DMS53 (cell line): ENCODE measurements at places on chromosomes 7 and 10.

DNA sequence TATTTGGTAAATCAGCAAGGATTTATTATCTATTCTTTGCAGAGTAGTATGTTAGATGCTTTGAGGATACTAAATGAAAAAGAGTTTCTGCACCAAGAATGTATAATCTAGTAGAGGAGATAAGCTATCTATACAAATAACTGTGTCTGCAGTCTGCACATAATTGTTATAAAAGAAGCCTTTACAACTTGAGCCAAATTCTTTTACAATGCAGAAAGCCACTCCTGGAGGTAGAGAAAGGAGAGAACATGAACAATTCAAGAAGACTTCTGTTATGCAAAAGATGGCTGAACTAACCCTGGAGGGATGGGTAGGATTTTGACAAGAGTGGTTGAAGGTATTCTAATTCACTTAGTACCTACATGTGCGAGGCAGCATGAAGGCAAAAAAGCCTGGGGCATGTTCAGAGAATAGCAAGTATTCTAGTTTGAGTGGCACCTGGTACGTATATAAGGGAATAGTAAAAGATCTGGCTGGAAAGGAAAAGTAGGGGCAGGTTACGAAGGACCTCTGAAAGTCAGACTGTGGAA is 251.1 kb upstream of the KAT6B start:
- DNase-seq, result no peak

GRCh38 chr10:35208949-35209613 is 82.4 kb downstream of the CREM start:
- no peak for DNase-seq

- no peak for DNase-seq
These were observed 5.2 kb downstream of the CEP55 start for GRCh38 chr10:93501650-93502049.

DNA sequence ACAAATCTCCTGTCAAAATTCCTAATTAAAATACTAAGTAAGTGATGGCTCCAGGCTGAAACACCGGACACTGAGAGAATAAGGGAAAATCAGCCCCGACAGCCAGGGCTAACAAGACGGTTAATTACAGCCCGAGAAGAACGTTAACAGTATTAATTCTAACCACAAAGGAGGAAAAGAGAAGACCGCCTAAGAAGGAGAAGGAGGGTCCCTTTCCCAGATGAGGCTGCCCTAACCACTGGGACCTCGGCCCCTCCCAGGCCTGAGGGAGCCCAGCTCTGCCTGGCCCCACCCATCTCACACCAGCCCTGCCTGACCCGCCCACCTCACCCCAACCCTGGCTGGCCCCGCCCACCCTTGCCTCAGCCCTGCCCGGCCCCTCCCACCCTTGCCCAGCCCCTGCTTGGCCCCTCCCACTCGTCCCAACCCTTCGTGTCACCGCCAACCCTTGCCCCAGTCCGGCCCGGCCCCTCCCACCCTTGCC is 51.3 kb downstream of the PWWP2B start:
- DNase-seq, result peak; percentile 72

- no peak for DNase-seq
These were observed 18.0 kb downstream of the RRP12 start for GRCh38 chr10:97383159-97383558.

DNA sequence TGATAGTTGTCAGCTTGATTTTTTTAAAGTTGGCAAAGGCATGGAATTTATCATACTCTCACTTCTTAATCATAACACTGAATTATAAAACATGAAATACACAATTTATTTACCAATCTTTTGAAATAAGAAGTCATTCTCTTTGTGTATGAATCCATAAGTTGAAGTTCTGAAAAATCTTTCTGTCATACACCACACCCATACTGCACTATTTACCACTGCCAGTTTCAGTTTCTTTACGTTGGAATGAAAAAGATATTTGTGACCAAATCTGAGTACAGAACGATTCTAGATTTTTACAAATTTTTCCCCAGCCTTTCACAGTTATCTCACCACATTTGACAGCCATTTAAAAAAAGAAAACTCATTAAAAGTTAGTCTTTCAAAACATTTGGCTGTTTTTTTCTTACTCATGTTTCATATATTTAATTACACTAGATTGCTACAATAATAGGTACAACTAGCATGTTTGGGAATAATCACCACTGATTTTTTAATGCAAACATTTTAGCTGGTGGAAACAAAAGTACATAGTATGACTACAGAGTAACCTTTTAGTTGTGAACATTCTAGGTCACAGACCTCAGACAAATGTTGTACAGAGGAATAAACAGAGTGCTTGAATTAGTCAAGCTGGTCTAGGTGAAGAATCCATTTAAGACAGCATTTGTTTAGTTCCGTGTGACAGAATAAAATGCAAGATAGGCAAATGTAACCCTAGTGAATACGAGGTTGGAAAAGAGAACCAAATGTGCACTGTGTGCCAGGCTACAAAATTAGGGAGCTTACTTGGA is 185.0 kb upstream of the LRRN3 start:
- no peak for DNase-seq

DNA sequence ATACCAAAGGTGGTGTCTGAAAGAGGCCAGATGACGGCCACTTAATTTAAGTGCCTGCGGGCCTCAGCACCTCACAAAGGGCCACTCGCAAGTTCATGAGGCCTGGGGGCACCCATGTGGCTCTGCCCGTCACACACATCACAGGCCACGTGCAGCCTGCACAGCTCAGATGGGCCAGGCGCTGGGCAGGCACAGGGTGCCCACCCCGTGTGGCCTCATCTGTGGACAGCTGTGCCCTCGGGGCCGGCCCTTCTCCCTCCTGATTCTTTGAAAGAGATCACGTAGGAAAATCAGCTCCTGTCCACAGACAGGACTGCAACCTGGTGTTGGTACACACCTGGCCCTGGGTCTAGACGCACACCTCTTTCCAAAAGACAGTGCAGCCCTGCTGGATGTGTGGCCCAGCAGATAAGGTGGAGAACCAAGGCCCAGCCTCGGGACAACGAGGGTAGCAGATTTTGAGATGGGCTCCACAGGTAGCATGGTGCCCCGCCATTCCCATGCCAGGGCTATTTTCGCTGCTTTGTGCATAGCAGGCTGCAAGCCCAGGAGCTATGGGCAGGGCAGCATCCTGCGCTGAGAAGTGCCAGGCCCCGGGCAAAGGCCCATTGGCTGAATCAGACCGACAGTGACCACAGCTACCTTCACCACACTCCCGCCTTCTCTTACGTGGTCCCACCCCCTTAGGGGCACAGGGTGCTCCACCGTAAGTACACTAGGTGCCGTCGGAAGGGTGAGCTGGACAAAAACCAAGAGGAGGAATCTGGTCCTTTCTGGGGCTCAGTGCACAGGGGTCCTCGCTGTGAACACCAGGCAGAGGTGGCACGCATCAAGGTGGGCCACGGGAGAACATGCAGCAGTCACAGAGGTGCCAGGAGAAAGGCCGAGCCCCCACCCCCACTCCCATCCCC is 124.5 kb downstream of the EBF3 start:
- DNase-seq, result no peak

GRCh38 chr7:71439321-71439720 is 307.4 kb downstream of the GALNT17 start:
- DNase-seq, result no peak

- DNase-seq, result no peak
These were observed 154.3 kb downstream of the GNAT3 start for GRCh38 chr7:80357530-80357929.

DNA sequence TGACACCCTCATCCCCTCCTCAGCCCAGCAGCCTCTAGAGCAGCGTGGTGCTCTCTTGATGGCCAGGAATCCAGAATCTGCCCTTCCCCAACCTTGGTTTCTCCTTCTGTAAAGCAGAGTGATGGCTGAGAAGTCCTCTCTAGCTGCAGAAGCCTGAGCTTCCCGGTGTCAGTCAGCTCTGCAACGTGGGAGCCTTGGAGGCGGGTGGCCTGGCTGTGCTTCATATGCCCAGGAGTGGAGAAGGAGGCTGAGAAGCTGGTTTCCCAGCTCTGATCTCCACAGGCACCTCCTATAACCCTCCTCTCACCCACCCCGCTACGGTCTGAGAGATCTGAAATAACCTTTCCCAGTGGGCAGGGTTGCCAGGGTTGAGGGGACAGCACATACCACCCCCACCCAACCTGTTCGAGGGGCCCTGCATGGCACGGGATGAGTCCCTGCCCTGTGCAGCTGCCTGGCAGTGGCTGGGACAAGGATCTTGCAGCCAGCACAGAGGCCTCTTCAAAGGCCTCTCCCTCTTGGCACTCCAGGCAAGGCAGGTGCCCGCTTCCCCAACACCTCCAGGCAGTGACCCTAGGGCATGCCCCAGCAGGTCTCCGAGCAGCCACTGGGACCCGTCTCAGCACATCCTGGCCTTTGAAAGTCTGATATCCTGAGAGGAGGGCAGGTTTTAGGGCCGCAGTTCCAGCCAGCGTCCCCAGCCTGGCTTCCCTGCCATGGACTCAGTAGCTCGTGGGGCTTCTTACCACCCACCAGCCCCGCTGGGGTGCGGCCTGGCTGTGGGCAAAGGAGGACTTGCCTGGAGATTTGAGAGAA is 18.3 kb upstream of the SLC29A3 start:
- DNase-seq, result no peak

DNA sequence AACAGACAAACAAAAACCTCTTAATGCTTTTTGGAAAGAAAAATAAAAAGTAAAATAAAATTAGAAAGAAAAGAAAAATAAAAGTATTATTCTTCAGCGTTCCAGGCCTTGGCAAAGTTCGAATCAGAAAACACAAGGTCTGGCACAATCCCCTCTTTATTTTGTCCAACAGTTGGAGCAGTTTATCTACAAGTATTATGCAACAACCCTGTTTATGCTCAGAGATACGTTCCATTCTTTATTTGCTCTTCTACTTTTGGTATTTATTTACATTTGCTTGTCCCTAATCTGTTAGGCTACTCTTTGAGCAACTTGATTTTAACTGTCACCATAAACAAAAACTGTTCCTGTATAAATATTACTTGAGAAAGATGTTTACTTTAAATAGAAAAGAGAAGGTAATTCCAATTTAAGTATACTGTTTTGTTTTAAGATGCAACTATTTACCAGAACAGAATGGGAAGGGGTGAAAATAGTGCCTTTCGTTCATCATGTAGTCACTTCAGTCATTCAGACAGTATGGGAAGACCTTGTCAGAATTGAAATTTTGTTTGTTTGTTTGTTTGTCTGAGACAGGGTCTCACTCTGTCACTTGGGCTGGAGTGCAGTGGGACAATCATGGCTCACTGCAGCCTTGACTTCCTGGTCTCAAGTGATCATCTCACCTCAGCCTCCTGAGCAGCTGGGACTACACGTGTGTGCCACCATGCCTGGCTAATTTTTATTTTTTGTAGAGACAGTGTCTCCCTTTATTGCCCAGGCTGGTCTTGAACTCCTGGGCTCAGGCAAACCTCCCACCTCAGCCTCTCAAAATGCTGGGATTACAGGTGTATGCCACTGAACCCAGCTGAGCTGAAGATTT is 5.7 kb downstream of the PDK4 start:
- peak; percentile 56 for DNase-seq

- peak; percentile 12 for DNase-seq
These were observed 234.5 kb downstream of the AHR start for GRCh38 chr7:17532861-17533404.

- peak; percentile 93 for DNase-seq
These were observed 131.8 kb downstream of the SEMA3E start for GRCh38 chr7:83517035-83517700.

- DNase-seq, result peak; percentile 69
These were observed 28.7 kb downstream of the CSGALNACT2 start for GRCh38 chr10:43166880-43167497.

DNA sequence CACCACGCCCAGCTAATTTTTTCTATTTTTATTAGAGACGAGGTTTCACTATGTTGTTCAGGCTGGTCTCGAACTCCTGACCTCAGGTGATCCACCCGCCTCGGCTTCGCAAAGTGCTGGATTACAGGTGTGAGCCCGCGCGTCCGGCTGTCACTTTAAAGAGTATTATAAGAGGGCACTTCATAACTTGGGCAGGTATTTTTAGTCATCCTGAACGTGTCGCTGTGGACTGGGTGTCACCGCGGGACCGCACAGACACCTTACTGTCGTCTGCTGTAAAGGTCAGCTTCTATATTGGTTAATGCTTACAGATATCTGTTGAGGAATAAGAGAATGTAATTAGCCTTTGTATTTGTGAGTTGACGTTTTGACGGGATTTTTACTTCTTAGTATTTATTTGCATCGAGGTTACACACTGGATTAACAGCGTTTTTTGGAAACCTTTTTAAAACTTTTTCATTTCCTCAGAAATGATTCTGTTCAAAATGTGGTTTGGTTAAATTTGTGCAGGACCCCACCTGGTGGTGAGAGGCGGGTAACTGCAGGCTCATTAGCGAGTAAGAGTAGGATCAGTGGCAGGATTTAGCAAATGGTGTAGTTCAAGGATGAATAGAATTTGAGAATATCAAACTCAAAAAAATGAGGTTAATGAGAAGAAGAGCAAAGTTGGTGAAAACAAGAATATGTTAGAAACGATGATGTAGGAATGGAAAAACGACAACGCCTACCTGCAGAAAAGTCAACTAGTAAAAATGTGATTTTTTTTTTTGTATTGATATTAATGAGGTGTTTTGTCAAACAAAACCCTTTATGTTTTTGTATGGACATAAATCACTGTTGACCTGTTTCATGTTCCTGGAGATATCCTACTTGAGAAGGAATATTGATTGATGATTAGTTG is 3.2 kb downstream of the DNAJB6 start:
- peak; percentile 79 for DNase-seq

DNA sequence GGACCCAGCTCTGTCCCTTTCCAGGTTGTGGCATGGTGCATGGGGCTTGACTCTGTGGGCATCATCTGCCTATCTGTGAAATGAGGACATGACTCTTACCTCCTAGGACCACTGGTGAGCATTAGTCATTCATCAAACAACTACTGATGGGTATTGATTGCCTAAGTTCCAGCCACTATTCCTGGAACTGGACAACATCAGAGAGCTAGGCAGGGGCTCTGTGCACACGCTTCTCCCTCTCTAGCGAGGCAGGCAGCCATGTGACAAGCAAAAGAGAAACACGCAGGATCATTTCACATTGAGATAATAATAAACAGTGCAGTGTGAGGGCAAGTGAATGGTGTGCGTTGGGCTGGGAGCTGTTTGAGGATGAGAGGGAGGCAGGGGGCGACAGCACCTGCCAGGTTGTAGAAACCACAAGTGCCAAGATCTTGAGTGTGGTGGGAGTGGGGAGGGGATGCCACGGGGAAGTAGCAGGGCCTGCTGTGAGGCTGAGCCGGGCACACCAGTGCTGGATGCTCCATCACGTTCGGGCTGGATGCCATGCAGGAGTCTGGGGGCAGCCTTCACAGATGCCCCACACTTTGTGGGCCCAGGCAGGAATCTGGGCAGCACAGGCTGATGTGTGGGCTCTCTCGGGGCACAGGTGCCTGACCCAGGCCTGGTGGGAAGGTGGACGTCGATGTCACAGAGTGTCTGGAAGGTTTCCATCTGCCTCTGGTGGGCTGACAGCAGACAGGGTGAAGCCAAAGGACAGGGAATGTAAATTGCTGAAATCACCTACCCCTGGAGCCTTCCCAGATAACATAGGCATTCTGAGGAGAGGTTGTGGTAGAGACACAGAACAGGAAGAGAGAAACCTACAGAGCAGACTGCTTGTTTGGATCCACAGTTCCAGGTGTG is 405.5 kb downstream of the RPS24 start:
- DNase-seq, result no peak

DNA sequence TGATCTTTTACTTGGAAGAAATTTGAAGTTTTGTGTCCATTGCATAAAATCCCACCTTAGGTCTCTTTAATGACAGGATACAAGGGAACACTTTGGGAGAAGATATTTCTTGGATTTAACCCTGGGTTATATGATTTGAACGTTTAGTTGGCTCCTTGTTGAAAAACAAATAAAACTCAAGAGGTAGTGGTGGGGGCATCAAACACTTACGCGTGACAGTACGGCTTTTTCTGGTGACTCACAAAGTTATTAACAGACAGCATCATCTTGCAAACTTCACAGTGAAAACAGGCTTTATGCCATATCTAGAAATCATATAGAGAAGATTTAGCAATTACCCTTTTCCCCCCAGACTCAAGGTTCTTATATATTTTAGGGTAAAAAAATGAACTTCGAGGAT is 699 bp downstream of the NRAP start:
- peak; percentile 69 for DNase-seq
